NCI-H774 (cell line): ENCODE measurements at places on chromosomes 13 and 19.

DNA sequence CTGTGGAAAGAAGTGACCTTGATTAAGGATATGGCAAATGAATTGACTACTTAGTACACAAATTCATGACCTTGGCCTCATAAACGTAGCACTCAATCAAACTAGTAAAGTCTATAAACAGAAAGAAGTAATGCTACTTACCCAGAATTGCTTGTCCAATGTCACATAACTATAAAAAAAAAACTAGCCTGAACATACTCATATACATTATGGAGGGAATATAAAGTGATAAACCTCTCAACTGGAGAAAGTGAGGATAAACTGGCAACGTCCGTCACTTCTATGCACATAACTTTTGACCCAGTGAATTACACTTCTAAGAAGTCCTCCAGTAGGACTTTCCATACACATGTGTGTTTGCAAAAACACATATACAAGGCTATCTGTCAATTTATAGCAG is 7.7 kb upstream of the SERP2 start:
- DNase-seq, result no peak

GRCh38 chr13:112635323-112635722 is 47.4 kb upstream of the TUBGCP3 start:
- DNase-seq, result no peak

DNA sequence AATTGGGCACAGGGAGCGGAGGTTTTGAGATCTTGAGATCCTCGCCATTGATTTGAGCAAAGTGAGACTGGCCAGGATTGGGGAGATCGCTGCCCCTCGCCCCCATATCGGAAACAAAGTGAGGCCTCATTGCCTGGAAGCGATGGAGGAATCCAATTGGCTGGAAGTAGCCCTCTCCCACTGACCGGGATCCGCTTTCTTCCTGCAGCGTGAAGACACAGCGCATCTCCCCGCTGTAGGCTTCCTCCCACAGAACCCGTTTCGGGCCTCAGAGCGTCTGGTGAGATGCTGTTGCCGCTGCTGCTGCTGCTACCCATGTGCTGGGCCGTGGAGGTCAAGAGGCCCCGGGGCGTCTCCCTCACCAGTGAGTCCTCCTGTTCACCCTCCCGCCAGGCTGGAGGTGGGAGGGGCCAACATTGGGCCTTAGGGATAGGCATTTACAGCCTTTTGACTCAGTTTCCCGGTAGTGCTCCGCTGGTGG is 438 bp downstream of the PRKCSH start:
- DNase-seq, result no peak

DNA sequence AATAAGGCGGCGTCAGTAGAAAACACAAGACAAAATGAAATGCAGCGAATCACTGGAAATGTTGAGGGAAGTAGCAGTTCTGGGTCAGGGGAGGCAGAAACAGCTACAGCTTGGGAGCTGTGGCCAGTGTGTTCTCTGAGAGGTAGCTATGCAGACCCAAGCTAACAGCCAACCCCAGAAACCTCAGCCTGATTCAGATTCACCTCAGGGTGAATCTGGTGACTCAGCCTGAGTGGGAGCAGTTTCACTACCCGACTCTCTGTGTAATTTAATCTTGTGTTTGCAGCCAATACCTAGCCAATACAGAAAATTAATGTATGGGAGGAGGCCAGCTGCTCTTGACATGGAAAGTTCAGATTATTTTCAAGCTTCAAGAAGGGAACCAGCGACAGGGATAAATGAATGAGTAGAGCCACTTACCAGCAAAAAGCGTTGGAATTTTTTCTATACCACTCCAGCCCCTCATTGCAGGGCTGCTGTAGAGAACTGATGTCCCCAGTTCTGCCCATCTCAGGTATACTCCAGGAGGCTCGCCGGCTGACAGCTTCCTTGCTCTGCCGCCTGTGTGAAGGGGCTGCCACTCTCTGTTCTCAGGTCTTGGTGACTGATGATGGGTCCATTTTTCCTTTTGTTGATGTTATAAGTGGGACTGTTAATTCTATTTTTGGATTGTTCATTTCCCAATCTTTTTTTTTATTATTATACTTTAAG is 8.9 kb downstream of the IGFL3 start:
- DNase-seq, result no peak

DNA sequence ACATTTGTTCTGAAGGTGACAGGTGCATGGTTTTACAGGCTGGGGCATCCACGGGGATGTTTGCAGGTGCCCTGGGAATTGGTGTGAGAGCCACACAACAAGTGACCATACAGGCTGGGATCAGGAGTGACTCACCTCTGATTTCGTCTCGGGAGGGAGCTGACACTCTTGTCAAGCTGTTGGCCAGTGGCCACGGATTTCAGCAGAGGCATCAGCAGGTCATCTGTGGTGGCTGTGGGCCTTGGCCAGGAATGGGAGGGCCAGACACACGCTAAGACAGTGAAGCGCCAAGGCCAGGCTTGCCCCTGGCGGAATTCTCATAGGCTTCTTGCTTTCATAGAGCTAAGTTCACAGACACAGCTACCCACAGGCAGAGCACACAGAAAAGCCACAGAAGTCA is 108.6 kb downstream of the HSPH1 start:
- DNase-seq, result no peak

DNA sequence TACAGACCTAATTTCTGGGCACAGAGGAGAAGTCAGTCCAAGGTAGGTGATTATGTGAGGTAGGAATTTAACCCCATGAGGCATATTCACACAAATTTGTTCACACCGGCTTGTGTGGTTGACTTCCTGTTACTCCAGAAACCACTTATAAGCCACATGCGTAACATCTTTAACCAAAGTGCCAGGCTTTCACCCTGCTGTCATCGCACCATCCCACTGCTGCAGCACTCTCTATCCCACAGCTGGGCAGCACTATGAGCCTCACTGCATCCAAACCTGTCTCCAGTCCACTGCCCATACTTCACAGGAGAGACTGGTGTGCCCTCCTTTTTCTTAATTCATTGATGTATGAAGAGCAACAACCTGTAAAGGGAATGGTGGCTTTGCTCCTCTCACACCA is 128.2 kb upstream of the ARGLU1 start:
- DNase-seq, result no peak

DNA sequence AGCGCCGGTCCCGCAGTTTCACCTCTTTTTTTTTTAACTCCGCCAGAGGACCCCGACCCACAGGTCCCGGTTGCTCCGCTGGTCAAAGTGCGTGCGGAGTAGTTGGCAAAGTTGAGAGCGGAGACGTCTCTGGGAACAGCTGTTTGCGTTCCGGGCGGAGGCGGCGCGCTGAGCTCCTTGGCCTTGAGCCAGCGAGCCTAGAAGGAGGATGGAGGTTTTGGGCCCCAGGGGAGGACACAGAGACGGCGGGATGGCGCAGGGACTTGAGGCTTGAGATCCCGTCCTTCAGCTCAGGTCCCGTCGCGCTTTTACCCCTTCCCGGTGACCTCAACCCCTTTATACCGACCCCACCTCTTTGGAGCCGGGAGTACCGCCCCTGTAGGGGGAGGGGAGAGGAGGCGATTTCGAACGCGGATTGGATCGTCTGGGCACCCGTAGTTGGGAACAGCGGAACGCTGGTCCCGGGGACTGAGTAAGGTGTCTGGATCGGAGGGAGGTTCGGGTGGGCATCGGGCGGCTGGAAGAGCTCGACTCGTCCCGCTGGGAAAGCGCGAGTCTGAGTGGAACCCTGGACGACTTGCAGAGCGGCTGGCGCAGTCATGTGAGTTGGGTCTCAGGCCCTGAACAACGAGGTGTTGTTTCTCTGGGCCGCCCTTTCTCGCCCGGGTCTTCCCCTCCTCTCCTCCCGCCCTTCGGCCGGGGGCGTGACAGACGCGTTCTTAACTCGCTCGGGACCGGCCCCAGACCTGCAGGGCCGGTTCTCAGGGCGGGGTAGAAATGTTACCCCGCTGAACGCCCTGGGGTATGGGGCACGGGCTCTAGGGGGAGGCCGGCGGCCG is at the start of gene WBP4:
WBP4 (plus strand) TSS at position 435 of the 839 bp plus-strand sequence; CDS start at position 600, 165 bp downstream.
- peak; percentile 75 for DNase-seq

DNA sequence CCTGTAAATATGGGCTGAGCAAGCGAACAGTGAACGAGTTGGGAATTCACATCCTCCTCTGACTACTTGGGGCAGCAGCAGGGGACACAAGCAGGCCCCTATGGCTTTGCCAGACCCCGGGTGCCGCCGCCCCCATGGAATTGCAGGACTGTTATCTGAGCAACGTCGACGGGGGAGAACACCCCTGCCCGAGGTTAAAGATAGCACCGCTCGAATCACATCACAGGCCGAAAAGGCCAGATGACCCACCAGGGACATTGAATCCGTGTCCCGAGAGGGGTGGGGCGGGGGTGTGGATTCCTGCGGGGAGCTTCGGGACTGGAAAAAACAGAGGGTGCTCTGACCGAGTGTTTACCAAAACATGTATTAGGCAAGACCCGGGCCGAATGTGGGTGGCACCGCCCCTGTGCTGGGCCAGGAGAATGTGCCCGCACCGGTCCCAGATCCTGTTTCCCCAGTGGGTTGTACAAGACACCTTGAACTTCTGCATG is 9.1 kb downstream of the FEM1A start:
- no peak for DNase-seq

DNA sequence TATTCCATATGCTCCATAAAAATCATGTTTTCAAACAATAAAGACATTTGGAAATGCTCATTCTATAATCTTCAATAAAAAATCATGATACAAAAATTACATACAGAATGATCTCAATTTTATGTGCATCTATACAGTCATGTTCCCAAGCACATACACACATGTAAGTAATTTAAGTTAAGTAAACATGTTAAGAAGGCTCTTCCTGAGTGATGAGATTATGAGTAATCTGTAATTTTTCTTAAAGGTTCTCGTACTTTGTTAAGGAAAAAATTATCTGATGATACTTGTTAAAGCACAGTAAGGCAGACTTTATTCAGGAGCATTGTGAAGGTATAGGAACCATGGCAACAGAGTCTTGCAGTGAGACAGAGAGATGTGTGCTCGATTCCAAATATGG is 30.0 kb upstream of the DLEU7 start:
- DNase-seq, result no peak

DNA sequence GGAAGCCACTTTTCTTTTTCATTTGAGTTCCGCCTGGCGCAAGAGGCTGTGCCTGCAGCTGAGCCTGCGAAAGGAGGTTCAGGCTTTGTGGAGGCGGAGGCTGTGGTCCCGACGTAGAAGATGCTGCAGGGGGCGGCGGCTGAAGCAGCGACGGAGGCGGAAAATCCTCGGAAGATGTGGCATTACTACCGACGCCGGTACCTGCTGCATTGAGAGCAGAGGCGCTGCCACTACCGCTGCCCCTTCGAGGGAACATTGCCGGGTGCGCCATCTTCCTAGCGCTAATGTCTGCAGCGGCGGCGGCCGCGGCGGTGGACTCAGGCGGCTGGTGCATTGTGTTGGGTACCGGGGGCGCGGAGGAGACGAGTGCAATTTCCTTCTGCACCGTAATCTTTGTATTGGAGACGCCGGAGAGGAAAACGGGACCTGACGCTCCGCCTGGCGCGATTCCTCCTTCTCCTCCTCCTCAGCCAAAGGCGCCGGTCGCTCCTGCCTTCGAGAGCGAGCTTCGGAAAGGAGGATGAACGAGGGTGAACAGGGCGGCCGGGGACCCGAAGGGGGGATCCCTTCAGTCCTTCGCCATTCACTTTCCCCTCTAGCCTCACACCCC is at the start of gene TSC22D1:
TSC22D1 (minus strand) TSS at position 590 of the 610 bp plus-strand sequence; CDS start at position 334, 256 bp downstream.
- DNase-seq, result no peak
